ENCODE measurements at places on chromosomes 11 and 22.
A peak's percentile ranks its signal among the peaks of the same experiment; 100 is the strongest.

DNA sequence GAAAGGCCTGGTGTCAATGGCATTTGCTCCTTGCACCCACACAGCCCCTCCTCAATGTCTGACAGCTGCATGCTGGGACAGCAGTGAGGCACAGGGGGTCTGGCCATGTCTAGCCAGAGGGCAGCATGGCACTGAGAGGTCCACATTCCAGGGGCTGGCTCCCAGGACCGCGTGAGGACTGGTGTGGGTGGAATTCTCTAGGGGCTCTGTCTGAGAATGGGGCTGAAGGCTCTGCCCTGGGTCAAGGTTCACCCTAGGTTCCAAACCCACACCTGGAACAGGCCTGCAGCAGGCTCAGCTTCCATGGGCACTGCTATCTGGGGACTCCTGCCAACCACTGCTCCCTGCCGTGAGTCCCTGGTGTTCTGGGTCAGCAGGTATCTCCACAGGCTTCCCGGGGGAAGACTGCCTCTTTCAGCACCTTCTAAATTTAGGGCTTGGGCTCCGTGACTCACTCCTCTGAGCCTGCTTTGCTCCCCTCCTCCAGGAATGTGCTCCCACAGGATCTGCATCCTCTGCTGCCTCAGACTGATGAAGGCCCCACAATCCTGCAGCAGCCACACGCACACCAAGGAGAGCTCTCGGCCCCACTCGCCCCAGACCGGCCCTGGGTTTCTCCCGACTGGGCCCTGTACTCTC lies 4.2 kb downstream of the STARD10 start:
- DNase-seq = peak; percentile 23

DNA sequence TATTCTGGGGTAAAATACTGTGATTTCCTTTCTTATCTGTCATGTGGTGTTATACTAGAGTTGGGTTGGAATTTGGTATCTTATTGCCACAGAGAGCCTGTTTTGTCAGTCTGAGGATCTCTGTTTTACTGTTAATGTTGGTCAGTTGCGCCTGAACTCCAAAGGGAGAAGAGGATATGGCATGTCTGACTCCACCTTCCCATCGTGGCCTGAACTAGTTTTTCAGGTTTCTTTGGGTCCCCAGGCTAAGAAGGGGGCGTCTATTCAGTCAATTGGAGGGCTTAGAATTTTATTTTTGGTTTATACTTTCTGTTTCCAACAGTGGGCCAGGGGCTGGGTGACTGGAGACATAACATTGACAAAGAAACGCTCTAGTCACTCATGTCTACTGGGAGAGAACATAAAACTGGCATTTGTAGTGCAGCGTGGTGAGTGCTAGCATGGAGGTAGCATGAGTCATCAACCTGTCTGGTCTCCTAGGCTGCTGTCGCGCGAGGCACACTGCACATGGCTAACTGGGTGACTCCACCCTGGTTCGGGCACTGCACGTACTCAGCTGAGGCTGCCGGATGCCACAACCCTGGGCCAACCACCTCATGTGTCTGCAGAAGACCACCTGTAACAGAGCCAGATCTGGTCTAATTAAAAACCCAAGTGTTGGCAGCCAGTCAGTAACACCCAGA lies 120.1 kb upstream of the OR9Q1 start:
- peak; percentile 74 for DNase-seq

- no peak for DNase-seq
Observed at GRCh38 chr11:15115686-15116085, 963 bp downstream of the INSC start.

DNA sequence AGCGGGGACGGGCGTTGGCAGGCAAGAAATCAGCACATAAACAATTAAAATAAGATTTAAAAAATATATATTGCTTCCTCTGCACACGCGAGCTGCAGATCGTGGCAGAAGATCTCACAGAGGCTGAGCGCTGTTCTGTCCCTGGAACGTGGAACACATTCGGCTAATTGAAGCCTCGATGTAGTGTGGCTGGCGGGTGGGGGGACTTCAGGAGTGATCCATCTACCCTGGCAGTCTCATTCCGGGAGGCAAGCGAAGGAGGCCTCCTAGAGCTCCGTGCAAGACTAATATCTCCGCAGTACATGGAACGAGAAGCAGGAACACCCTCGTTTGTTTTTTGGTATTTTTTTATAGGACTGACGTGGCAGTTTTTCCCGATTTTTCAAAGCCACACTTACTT lies 402.4 kb downstream of the MN1 start:
- DNase-seq = no peak

GRCh38 chr11:17382046-17382728 lies 6.3 kb downstream of the KCNJ11 start:
- DNase-seq = no peak

DNA sequence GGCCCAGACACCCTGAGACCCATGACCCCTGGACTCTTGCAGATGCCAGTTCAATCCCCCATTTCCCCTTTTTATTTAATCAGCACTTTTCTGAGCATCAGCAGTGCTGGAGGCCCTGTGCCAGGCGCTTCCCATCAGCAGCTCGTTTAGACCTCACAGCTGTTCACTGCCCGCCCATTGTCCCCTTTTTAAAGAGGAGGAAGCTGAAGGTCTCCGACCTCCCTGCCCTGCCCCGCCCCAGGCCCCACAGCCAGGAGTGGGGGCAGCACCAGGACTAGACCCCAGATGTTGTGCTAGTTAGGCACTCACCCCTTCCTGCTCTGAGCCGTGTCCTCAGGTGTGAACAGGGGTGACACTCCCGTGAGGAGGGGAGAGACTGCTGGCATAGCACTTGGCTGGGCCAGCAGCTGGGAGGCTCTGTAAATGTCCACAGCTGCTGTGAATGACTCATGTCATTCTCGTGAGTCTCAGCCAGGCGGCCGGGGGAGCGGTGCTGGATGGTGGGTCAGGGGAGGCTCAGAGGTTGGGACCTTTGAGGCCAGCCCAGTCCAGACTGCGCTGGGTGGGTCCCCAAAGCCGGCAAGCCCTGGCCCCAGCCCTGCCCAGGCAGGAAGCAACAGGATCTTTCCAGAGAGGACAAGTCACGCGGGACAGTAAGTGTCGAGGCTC lies 19.9 kb downstream of the EMID1 start:
- DNase-seq = peak; percentile 33

DNA sequence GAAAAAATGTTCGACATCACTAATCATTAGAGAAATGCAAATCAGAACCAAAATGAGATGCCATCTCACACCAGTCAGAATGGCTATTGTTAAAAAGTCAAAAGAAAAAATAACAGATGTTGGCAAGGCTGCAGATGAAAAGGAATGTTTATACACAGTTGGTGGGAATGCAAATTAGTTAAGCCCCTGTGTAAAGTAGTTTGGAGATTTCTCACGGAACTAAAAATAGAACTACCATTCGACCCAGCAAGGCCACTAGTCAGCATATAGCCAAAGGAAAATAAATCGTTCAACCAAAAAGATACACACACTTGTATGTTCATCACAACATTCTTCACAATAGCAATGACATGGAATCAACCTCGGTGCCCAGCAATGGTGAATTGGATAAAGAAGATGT lies 503.2 kb downstream of the OPCML start:
- no peak for DNase-seq

- peak; percentile 39 for DNase-seq
Observed at GRCh38 chr11:70073871-70074371, 4.2 kb upstream of the ANO1 start.

DNA sequence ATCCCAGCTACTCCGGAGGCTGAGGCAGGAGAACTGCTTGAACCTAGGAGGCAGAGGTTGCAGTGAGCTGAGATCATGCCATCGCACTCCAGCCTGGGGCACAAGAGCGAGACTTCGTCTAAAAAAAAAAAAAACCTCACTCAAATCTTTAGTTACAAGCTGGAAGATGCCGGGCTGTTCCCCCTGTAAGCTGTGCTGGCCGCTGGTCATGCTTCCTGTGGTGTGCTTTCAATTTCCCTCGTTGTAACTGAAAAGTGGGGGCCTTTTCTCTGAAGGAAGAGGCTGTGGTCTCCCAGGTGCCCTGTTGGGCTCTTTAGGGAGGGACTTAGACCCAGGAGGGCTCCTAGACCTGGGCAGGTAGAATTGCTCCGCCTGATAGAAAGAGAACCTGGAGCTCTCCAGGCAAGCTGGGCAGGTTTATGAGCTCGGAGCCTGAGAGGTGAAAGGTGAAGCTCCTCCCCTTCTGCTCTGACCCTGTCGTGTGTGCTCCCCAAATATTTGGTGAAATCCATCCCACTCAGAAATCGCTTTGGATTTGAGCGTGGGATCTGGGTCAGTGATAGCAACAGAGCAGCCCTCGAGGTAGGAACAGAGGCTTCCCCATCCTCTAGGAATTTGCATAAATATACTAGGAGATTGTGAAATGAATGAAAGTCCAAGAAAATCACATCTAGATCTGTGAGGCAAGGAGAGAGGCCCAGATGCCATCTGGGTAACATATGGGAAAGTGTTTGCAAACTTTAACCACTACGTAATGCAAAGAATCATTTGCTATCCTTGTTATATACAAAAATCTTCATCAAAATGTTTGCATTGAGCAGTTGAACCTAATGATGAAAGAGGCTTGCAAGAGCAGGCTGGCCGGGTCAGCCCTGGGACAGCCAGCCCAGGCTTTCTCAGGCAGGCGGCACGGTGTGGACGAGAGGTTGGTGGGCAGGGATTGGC lies 154.3 kb downstream of the FBXO7 start:
- no peak for DNase-seq

- DNase-seq = no peak
Observed at GRCh38 chr11:78664636-78665035, 90.0 kb upstream of the NARS2 start.

- no peak for DNase-seq
Observed at GRCh38 chr11:117037975-117038350, 60.3 kb downstream of the SIK3 start.

- DNase-seq = no peak
Observed at GRCh38 chr22:41320416-41321240, 19.3 kb downstream of the ZC3H7B start.

DNA sequence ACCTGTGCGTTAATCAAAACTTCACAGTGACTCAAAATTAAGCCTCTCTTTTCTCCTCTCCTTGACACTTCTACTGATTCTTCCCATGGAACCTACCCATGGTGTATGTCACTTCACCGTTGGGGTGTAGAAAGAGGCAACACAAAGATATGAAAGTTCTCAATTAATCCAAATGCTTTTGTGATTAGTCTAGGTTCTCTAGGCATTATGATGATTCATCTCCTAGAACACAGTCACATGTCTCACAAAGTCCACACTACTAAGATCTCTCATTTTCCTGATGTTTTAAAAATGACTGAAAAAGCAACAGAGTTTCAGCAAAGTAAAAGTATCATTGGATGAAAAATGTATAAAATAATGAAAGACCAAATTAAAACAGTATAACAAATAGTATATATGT lies 13.7 kb upstream of the SCGB2A2 start:
- no peak for DNase-seq

All from ELF-1 (cell line).